ENCODE measurements at places on chromosomes 13 and 19.
A peak's percentile ranks its signal among the peaks of the same experiment; 100 is the strongest.

- no peak overlapping the region for H3K4me3 ChIP-seq
- H3K36me3 ChIP-seq: no peaks in the 10 kb centered on the region
- DNase-seq: no peak
- H3K27ac ChIP-seq: no peak overlapping the region
- H3K27me3 ChIP-seq: peaks cover 19% of the 10 kb centered on the region
These were observed 12.1 kb downstream of the SERTM1 start for GRCh38 chr13:36685927-36686326.

- no peak for DNase-seq
- H3K4me1 ChIP-seq: peaks cover 34% of the 10 kb centered on the region
- H3K4me3 ChIP-seq: no peak overlapping the region
- peak overlapping the region; percentile 5 for H3K27ac ChIP-seq
- peaks cover 7% of the 10 kb centered on the region for H3K27me3 ChIP-seq
- peaks cover 6% of the 10 kb centered on the region for H3K36me3 ChIP-seq
These were observed 11.6 kb upstream of the PGLS start for GRCh38 chr19:17499648-17500446.

- peak overlapping the region; percentile 73 for H3K27ac ChIP-seq
- H3K36me3 ChIP-seq: peaks cover 92% of the 10 kb centered on the region
- H3K4me1 ChIP-seq: peaks cover 8% of the 10 kb centered on the region
These were observed 822 bp upstream of the ZNF274 start for GRCh38 chr19:58181902-58182576.

DNA sequence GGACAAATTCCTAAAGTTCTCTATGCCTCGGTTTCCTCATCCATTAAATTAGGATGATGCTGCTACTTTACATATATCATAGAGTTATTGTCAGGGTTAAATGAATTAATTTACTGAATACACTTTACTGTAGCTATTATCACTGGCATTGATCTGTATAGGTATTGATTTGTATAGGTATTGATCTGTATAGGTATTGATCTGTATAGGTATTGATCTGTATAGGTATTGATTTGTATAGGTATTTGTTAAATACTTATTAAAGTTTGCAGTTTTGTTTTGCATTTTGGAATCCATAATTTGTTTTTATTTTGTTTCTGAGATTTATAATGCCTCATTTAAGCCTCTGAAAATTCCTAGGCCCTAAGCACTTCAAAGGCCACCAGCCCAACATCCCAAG lies 2.4 kb upstream of the PPP2R1A start:
- H3K27me3 ChIP-seq: peaks cover 3% of the 10 kb centered on the region
- no peak overlapping the region for H3K4me3 ChIP-seq
- H3K4me1 ChIP-seq: peaks cover 24% of the 10 kb centered on the region
- no peak overlapping the region for H3K27ac ChIP-seq
- DNase-seq: no peak

DNA sequence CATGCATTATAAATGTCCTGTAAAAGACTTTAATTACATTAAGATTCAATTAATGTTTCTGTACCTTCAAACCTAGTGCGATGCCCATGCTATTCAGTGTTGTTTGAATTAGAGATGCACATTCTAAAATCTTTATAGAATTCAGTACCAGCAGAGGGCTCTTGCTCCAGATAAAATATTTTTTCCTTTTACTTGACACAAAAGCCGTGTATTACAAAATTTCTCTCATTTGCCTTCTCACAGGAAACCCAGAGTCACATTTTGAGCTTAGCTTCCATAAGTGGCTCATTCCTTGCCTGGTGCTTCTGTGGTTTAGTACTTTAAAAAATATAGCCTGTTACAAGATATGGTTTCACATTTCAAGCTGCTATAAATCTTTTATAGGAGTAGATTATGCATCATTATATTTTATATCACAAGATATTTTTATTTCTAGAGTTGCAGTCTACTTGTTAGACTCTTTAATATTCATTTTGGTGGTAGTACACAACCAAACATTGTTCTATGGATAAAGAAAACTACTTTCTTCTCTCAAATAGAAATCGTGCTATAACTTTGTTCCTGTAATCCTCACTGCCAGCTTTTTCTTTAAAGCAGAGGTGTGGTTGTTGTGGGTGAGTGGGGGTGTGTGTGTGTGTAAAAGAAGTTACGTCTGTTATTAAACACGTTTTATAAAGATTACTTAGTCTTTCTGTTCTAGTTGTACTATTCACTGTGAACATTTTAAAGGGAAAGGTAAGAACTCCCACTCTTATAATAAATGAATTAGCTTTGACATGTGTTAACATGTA lies 101.4 kb downstream of the RNF17 start:
- DNase-seq: no peak
- no peak overlapping the region for H3K27ac ChIP-seq

- H3K27ac ChIP-seq: no peak overlapping the region
- peaks cover 3% of the 10 kb centered on the region for H3K36me3 ChIP-seq
- peaks cover 25% of the 10 kb centered on the region for H3K4me1 ChIP-seq
These were observed 10.7 kb downstream of the PTGIR start for GRCh38 chr19:46614114-46614722.

DNA sequence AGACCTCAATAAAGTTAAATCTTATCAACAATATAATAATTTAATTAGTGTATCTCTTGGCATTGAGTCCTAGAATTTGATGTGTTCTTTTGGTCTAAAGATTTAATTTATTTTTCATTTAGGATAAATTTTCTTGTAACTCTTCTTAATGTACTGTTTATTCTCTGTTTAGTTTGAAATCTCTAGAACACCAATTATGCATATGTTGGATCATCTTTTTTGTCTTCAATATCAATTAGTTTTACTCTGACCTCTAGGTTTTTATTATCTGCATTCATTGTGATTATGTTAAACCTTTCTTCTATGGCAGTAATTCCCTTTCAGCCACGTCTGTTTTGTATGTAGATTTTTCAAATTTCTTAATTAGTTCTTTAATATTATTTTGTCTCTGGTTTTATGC lies 93.8 kb upstream of the ARHGEF7 start:
- no peak for DNase-seq
- H3K36me3 ChIP-seq: no peaks in the 10 kb centered on the region
- peaks cover 4% of the 10 kb centered on the region for H3K27me3 ChIP-seq
- H3K4me1 ChIP-seq: no peaks in the 10 kb centered on the region

- peaks cover 45% of the 10 kb centered on the region for H3K4me1 ChIP-seq
- H3K36me3 ChIP-seq: no peaks in the 10 kb centered on the region
- peak overlapping the region; percentile 76 for H3K4me3 ChIP-seq
- H3K27me3 ChIP-seq: peaks cover 20% of the 10 kb centered on the region
These were observed 2.2 kb downstream of the NDFIP2 start for GRCh38 chr13:79483086-79483706.

DNA sequence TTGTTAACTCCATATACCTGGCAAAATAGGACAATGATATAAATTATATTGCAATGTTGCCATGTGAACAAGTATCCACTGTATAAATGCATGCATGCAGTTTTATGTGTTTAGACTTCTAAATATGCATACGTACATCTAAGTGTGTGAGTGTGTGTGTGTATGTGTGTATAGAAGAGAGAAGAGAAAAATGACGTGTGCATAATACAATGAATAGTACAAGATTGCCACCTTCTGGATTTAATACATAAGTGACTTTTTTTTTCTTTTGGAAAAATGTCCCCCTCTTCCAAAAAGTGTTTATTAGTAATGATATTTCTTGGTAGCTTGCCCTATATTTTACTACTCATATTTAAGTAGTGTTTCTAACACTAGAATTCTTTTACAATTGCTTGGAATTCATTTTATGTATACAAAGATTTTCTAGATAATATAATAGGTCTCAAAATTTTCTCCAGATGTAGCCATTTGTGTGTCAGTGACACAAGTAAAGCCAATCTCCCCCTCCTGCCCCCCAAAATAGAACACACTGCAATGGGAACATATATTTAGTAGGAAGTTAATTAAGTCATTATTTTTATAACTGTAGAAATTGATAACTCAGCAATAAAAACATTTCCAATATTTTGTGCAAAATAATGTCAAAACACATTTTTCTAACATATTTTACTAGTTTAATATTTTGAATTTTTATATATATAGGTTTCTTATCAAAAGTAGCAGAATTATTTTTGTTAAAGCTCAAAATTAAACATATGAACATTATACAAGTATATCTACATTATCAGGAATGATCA lies 783.3 kb upstream of the ATXN8OS start:
- no peaks in the 10 kb centered on the region for H3K27me3 ChIP-seq
- no peaks in the 10 kb centered on the region for H3K36me3 ChIP-seq
- H3K4me3 ChIP-seq: no peak overlapping the region
- no peaks in the 10 kb centered on the region for H3K4me1 ChIP-seq
- no peak overlapping the region for H3K27ac ChIP-seq

DNA sequence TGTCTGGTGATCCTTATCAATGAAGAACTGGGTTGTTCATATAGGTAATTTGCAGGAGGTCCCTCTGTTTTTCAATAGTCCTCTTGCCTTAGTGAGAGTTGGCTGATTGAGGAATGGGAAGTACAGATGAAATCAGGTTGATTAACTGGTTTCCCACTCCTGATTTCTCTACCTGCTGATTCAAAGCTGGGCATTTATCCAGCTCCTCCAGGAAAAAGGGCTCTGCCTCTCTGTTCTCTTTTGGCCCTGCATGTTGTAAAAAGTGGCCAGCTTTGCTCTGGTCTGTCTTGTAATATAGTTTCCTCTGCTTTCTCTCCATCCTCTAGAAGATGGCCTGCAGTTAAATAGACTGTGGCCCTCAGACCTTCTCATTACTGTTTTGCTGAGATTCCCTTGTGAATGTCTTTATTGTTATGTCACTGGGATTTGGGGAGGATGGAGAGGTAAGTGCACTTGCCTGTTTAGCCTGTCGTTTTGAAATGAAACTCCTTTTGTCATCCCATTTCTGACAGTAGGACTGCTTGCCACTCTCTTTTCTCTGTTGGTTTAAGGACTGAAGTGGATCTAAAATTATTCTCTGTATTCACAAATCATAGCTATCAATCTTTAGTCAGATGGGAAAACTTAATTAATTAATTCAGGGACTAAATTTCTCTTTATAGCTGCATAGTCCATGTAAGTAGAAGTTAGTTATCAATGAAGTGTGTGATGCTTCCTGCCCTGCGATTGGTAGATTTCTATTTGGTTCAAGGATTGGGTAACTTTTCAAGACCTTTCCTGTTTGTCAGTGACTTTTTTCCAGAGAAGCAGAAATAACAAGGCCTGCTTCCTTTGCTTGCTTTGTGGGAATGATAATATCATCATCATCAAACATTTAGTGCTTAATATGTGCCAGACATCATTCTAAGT lies 28.5 kb downstream of the GARRE1 start:
- H3K4me1 ChIP-seq: peaks cover 11% of the 10 kb centered on the region

DNA sequence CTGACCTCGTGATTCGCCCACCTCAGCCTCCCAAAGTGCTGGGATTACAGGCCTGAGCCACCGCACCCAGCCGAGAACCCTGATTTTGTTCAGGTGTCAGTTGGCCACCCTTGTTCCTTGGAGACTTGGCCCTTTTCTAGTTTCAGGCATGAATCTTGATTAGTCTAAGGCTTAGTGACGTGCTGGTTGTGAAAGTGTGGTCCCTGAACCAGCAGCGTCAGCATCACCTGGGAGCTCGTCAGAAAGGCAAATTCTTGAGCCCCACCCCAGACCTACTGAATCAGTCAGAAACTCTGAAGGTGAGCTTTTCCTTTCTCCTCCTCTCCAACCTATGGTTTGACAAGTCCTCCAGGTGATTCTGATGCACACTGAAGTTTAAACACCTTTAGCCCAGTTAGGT lies 35.2 kb downstream of the CACNG6 start:
- no peak overlapping the region for H3K4me3 ChIP-seq
- DNase-seq: no peak
- H3K36me3 ChIP-seq: no peaks in the 10 kb centered on the region
- peaks cover 26% of the 10 kb centered on the region for H3K27me3 ChIP-seq
- H3K4me1 ChIP-seq: peaks cover 11% of the 10 kb centered on the region

DNA sequence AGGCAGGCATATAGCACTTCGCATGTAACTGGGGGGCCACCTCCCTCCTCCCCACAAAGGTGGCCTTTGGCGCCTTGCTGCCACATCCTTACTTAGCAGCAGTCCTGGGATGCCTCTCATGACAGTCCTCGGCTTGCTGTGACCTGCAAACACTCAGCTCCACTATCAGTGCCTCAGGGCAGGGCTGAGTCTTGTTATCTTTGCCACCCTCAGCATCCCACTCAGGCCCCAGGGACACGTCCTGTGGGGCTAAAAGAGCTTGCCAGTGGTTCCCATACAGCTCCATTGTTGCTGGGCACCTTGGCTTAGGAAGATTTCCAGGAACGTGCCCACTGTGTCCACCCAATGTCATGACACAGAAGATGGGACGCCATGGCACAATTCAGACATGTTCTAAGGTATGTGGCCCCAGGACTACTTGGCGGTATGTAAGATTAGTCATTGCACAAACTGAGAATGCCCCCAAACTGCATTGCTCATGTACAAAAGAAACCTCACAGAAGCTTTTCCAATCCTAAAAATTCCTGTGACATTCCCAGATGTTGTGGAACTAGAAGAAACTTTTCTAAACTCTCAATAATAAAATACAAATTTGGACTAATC lies 16.3 kb downstream of the DOCK9 start:
- DNase-seq: no peak
- H3K4me3 ChIP-seq: no peak overlapping the region
- H3K36me3 ChIP-seq: no peaks in the 10 kb centered on the region
- H3K4me1 ChIP-seq: peaks cover 54% of the 10 kb centered on the region
- peaks cover 3% of the 10 kb centered on the region for H3K27me3 ChIP-seq

GRCh38 chr13:22198001-22198400 lies 527.1 kb downstream of the FGF9 start:
- H3K4me1 ChIP-seq: peaks cover 37% of the 10 kb centered on the region
- peaks cover 11% of the 10 kb centered on the region for H3K36me3 ChIP-seq
- DNase-seq: no peak
- no peak overlapping the region for H3K27ac ChIP-seq
- H3K4me3 ChIP-seq: no peak overlapping the region

- no peaks in the 10 kb centered on the region for H3K36me3 ChIP-seq
- no peaks in the 10 kb centered on the region for H3K4me1 ChIP-seq
- no peak overlapping the region for H3K27ac ChIP-seq
- no peak for DNase-seq
These were observed 1893.2 kb downstream of the PCDH9 start for GRCh38 chr13:65336916-65337315.

DNA sequence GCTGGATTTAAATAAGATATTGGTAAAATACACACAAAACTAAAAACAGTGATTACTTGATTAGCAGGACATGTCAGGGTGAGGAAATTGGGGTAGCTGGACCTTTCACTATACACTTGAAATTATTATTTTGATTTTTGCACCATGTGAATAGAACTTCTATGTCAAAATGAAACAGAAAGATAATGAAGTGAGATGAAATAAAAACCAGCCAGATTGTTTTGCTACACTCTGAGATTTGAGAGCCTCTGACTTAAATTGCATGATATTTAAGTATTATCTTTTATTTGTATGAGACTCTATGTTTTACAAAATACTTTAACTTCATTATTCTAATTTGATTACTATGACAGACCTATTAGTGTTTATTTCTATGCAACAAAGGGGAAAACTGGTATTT lies 819.6 kb upstream of the ATXN8OS start:
- H3K27ac ChIP-seq: no peak overlapping the region
- no peak for DNase-seq
- peaks cover 10% of the 10 kb centered on the region for H3K4me1 ChIP-seq
- no peak overlapping the region for H3K4me3 ChIP-seq
- H3K27me3 ChIP-seq: no peaks in the 10 kb centered on the region
- no peaks in the 10 kb centered on the region for H3K36me3 ChIP-seq

- no peak for DNase-seq
- no peak overlapping the region for H3K27ac ChIP-seq
- no peaks in the 10 kb centered on the region for H3K36me3 ChIP-seq
- peaks cover 11% of the 10 kb centered on the region for H3K4me1 ChIP-seq
- H3K4me3 ChIP-seq: no peak overlapping the region
These were observed 4.9 kb upstream of the STARD13 start for GRCh38 chr13:33290421-33290965.
